Upper lobe of left lung (tissue), 6 donors: ENCODE measurements at places on chromosomes 3 and 15.
A peak's percentile ranks its signal among the peaks of the same experiment; 100 is the strongest.

DNA sequence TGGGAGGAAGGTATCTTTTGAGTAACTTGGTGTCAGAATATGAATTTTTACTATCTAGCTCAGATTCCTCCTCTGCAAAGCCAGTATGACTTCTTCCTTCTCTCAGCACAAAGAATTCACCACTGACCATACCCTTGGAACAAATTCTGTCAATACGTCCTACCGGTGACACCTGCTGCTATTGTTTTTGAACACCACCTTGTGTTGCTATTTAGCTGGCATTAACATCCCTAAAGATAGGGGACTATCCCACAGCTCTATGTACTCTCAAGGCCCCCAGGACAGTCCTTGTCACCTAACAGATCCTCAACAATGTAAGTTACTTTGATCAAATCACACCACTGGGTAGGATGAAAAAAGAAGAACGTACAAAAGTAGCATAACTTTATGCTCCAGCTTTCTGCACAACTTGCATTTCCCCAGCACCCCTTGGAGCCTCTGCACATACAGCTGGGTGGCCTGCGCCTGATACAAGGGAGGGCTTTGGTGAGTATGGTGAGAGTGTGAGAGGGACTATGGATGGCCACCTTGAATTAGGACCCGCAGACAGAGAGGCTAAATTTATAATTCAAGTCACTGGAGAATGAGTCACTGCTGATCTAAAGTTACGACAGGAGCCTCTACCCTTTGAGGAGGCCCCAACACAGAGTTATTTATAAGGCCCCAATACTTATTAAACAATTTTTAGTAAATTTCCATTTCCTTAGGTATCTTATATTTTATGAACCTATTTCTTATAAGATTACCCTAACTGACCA lies 2.3 kb upstream of the COLQ start:
- no peak for DNase-seq

- peak; percentile 77 for DNase-seq
These were observed 44.0 kb downstream of the ZBTB38 start for GRCh38 chr3:141412087-141412935.

DNA sequence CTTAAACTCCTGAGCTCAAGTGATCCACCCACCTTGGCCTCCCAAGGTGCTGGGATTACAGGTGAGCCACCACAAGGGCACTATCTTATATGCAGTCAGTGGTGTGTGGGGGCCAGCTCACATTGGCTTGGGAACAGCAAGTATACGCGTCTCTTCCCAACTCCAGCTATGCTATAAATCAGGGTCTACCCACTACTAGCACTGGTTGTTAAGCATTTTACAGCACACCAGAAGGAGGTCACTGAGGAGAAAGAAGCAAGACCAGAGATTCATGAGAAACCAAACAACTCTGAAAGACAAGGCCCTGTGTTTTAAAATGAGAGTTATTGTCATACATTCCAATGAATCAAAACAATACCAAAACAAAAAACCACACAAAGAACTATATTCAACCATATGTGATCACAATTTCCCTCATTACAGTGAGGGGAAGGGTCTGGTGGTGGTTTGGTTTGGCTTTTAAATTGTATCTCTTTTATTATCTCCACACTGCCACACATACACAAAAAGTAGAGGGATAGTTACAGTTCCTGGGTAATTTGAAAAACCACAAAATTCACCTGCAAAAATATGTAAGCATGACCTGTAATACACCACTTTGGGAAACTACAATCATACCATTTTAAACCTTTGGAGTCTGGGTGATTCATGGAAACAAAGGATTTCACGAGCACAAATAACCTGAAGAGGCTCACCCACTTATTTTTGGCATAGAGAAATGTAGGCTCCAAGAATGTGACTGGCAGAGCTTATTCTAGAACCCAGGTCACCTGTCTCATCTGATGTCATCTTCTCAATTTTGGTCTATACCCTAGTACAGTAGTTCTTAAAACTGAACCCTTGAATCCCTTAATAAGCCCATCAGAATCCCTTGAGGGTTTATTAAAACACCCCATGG lies 5.2 kb downstream of the MAGI1 start:
- no peak for DNase-seq

DNA sequence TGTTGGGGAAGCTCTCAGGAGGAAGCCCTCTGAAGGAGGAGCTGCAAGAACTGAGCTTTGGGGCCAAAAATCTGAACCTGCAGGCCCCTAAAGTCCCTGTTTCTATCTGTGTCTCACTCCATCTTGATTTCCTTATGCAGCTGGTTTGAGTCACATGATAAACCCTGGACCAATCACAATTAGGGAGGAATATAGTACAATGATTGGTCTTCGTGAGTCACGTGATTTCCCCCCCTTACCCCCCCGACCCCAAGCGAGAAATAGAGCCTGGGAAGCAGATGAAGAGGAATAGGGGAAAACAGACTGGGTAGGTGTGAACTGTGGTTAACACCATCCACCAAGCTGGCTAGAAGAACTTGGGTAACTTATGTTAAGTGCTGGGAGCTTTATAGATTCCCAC lies 12.9 kb downstream of the CRABP1 start:
- no peak for DNase-seq

GRCh38 chr3:13193320-13194284 lies 120.4 kb upstream of the IQSEC1 start:
- DNase-seq: no peak

GRCh38 chr15:41919954-41920538 lies 26.2 kb upstream of the SPTBN5 start:
- no peak for DNase-seq

DNA sequence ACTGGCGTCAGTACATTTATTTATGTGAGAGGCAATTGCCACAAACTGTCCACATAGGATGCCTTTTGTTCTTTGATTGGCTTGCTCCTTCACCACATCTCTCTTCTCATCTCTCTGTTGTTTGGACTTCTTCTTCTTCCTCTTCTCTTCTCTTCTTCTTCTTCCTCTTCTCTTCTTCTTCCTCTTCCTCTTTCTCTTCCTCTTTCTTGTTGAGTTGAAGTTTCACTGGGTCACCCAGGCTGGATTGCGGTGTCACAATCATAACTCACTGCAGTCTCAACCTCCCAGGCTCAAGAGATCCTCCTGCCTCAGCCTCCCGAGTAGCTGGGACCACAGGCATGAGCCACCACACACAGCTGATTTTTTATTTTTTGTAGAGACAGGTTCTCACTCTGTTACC lies 67.7 kb upstream of the GSK3B start:
- peak; percentile 65 for DNase-seq

DNA sequence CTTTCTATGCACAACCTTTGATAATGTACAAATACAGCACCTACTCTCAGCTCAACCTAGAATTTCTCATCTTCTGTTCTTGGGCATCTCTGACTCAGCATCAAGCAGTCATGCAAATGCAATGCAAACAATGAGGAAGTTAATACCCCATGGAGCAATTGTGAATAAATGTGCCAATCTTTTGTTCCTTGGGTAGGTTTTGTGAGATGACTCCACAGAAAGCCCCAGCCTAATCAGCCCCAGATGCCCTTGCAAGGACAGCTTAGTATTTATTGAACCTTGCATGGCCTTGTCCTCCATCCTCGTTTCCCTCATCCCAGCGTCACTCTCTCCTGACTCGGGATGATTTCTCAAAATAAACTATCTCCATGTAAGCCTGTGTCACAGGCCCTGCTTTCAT lies 494.7 kb upstream of the NECTIN3 start:
- no peak for DNase-seq

GRCh38 chr3:20310629-20311028 lies 124.6 kb upstream of the SGO1 start:
- no peak for DNase-seq

DNA sequence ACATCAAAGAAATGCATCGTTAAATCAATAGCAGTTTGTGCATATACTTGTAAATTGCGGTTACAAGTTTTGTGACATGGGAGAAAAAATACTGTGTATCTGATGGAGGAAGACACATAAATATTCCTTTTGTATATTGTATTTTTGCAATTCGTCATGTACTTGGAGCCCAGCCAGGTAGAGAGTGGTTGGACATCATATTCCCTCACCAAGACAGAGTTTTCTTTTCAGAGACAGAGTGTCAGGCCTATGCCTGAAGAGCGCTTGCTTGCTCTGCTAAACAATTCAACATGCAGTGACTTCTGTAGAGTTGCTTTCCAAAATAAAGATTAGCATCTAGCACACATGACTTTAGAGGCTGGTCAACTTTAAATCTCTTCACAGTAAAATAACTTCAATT lies 24.8 kb upstream of the MEIS2 start:
- DNase-seq: no peak

DNA sequence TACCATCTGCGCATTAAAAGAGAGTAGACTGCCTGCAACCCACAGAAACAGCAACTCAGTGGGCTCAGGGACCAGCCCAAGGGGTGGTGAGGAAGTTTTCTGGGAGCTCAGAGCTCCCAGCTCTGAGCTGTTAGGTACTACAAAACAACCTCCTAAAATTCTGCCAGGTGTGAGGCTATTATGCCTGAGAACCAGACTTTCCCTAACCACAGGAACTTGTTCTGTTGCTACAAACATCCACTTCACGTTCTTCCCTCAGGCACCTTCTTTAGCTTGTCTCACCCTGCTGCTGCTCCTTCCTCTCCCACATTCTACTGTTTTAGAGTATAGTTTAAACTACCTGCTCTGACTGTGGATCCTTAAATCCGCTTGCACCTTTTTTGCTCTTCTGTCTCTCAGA lies 399.4 kb downstream of the ROBO1 start:
- DNase-seq: no peak

GRCh38 chr3:142844339-142844977 lies 44.4 kb downstream of the PCOLCE2 start:
- no peak for DNase-seq

DNA sequence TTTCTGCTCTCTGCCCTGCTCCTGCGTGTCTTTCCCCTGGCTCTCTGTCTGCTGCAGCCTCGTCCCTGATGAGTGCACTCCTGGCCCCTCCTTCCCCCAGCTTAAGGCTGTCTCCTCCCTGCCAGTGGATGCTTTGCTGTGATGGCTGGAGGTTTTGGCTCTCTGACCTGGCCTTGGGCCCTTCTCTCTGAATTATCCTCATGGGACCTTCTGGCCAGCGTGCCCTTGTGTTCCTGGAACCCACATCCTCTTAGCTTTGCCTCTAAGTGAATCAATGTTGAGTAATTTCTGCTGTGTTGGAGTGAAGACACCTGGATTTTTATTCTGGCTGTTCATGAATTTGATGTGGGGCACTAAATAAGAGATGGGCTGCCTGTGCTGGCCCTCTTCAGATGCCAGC lies 9.8 kb upstream of the TNFAIP8L3 start:
- no peak for DNase-seq

GRCh38 chr15:66772604-66773128 lies 70.6 kb downstream of the SMAD6 start:
- DNase-seq: no peak

DNA sequence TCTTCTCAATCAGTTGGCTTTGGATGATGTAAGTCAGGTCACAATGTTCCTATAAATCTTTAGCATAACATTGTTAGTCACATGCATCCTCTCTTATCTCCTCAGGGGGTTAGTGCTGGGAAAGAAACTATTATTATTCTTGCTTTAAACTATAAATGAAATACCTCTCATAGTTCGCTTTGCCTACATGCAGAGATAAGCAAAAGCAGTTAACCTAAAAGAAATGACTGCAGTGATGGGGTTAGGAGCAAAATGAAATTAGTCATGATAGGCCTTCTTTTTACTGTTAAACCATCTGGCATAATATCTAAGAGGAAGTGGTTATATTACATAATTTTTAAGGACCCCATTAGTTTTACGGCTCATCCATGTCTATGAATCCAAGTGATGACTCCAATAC lies 91.7 kb upstream of the IGSF10 start:
- no peak for DNase-seq

- DNase-seq: no peak
These were observed 6.1 kb upstream of the HGD start for GRCh38 chr3:120688121-120688520.

- no peak for DNase-seq
These were observed 121.5 kb upstream of the TSC22D2 start for GRCh38 chr3:150286390-150287147.

- DNase-seq: no peak
These were observed 62.9 kb downstream of the PLD1 start for GRCh38 chr3:171747223-171747920.

- peak; percentile 17 for DNase-seq
These were observed 47.6 kb upstream of the POMGNT2 start for GRCh38 chr3:43153216-43154083.

GRCh38 chr3:69749461-69749860 lies 10.2 kb downstream of the MITF start:
- DNase-seq: no peak

- DNase-seq: peak; percentile 35
These were observed 12.4 kb downstream of the GNAI2 start for GRCh38 chr3:50248387-50248786.

- DNase-seq: peak; percentile 79
These were observed 9.6 kb upstream of the LIPH start for GRCh38 chr3:185561958-185562357.

- no peak for DNase-seq
These were observed 24.8 kb downstream of the MASP1 start for GRCh38 chr3:187266691-187267090.

- no peak for DNase-seq
These were observed 248.4 kb downstream of the CPNE4 start for GRCh38 chr3:131786386-131786785.

GRCh38 chr3:14244521-14245247 lies 66.1 kb downstream of the LSM3 start:
- no peak for DNase-seq

DNA sequence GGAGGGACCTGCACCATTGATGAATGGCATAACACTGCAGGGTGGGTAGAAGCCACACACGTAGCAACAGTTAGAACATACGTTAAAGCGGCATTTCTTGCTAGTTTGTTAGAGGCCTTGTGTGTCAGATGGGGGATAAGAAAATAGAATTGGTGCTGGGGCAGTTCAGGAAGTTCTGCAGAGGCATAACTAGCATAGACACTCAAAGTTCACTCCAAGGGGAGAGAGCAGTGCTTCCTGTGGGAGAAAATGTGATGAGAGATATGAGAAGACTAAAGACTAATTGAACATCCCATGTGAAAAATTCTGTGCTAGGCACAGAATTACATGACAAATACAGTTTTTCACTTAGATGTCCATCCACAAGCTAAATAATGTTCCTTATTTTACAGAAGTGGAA lies 327.1 kb downstream of the ZNF621 start:
- no peak for DNase-seq

DNA sequence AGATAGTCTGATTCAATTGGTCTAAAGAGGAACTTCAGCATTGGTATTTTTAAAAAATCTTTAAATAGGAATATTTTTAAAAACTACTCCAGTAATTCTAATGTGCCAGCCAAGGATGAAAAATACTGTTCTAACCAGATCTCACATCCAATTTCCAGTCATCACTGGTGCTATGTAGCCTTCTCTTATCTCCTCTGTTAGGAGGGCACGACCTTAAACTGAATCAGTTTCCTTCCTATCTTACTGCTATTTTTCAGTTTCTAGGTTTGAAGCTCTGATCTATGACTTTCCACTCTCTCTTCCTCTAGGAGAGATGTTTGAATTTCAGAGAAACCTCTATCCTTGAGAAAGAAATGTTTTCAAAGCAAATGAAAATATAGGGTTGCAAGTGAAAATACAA lies 31.9 kb downstream of the HAPLN3 start:
- no peak for DNase-seq

- DNase-seq: peak; percentile 82
These were observed at the start of gene MORC1 for GRCh38 chr3:109117939-109118338. TSS of gene MORC1 (minus strand) at chr3:109118134. CDS start at chr3:109118059, 75 bp downstream.
